Cardiac muscle cell (in vitro differentiated cells and primary cell): ENCODE measurements at places on chromosomes 4 and X.

GRCh38 chr4:147543034-147543433 is 62.1 kb downstream of the EDNRA start:
- no peak for DNase-seq

GRCh38 chr4:46820154-46820553 is 88.9 kb downstream of the COX7B2 start:
- no peak for DNase-seq

DNA sequence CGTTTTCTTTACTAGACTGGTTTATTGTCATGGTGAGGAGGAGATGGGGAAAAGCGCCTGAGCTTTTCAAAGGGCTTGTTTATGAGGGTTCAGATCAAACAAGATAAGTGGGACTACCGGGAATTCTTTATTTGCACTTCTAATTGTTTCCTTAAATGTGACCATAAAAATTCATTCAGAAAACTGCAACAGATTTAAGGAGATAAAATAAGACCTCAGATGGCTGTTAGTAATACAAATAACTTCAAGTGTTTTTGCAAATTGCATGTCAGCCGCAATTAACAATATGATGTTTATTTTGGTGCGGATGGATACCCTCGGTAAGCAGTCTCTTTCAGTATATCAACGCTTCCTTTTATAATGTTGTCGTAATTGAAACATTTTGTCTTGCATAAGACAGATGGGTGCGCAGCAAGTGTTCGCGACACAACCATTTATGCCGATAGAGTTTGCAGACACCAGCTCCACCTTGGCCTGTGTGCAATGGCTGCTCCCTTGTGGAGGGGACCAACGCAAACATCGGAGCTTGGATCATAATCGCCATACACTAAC is 151.0 kb downstream of the C4orf33 start:
- DNase-seq: no peak

DNA sequence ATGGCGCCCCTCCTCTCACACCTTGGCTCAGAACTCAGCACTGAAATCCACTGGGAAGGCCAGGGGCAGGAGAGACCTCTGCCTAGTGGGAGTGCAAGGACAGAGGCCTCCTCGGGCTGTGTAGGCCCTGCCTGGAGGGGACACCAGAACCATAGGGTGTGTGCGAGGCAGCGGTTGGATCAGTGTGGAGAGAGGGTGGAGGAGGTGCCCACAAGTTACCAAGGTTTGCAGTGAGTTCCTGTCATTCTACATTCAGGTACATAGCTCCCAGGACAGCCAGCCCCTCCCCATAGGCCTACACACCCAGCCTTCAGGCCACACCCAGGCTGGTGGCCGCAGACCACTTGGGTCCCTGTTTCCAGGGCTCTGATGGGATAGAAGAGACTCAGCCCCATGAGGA is 19.2 kb upstream of the SPON2 start:
- no peak for DNase-seq

DNA sequence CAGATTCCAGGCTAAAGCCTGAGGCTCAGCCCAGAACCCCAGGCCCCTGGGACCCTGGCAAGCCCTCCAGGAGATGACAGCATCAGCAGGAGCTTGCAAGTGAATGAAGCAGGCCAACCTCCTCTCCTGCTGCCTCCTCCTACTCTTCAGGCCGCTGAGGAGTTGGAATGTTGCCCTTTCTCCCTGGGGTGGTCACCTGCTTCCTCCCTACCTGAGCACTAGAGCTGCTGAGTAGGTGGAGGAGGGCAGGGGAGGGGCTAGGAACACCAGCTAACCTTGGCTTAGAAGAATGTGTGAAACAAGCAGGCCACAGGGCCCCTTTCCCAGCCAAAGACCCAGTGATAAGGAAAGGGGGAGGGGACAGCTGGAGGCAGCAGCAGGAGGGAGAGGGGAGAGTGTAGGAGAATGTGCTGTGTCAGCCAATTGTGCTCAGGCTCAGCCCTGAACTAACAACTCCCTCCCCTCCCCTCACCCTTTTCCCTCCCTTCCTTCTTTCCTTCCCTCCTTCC is 58.0 kb downstream of the PJA1 start:
- peak; percentile 74 for DNase-seq

- DNase-seq: peak; percentile 93
Measured at GRCh38 chrX:49922291-49923241, at the start of gene CLCN5. TSS of gene CLCN5 (plus strand) at chrX:49922596. CDS start at chrX:49925299, 2,703 bp downstream.

- no peak for DNase-seq
Measured at GRCh38 chr4:95379633-95380032, 169.1 kb downstream of the UNC5C start.

GRCh38 chr4:148071009-148071408 is 339.1 kb downstream of the ARHGAP10 start:
- no peak for DNase-seq

DNA sequence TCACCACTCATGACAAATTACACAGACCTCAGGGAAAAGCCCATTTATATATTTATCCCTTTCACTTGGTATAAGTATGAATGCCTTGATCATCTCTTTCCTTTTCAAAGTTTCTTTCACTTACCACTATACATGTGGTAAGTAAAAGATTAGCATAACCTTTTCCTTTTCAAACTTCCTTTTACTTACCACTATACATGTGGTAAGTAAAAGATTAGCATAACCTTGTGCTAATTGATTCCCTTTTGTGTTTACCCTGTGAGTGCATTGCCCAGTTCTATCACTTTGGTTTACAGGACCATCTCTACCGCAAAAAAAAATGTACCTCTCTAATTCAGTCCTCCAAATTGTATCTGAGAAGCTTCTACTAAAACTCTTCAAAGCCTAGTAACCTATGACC is 32.7 kb upstream of the TCEANC start:
- DNase-seq: no peak

- DNase-seq: no peak
Measured at GRCh38 chr4:150896497-150896896, 118.6 kb downstream of the LRBA start.

DNA sequence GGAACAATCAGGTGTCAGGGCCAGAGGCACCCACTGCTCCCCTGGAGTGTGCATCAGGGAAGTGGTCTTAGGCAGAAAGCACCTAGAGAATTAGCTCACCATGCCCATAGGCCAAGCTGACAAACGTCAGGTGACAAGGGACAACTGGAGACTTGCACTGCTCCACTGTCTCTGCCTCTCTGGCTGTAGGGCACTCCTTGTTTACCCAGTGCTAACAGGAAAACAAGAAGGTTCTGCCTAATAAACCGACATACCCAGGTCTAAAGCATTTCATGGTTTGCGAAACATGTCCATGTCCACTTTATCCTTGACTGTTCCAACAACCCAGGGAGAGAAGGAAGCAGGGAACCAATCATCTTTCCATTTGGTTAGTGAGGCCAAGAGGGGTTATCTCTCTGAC is 92.5 kb upstream of the MAMLD1 start:
- no peak for DNase-seq

DNA sequence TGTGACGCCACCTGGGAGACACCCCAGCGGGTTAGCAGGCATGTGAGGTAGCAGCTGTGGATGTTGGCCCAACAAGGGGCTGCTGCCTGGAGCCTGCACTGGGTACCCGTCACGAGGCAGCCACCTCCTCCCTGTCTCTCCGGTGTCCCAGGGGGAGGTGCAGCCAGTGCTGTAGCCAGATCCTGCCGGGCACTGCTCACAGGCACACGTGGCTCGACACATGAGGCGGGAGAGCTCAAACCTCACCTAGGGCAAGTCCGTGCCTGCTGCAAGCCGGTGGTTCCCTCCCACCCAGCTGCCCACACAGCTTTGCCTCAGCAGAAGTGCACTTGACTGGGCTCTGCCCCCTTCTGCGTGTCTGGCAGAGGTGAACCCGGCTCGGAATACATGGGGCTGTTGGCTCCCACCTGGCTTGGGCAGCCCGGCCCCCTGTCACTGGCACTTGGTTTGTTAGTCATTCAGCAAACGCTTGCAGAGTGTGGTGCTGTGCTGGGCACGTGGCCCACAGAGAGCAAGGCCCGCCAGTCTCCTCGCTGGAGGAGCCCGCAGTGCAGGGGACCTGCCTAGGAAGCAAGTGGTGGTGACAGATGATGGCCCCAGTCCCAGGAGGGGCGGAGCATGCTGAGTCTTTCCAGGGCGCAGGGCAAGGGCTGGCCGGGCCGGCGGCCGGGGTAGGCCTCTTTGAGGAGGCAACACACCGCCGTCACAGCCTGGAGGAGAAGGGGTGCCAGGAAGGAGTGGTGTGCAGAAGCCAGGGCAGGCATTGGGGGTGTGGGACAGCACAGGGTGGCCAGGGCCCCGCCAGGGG is 10.1 kb upstream of the SH3TC1 start:
- DNase-seq: peak; percentile 71

DNA sequence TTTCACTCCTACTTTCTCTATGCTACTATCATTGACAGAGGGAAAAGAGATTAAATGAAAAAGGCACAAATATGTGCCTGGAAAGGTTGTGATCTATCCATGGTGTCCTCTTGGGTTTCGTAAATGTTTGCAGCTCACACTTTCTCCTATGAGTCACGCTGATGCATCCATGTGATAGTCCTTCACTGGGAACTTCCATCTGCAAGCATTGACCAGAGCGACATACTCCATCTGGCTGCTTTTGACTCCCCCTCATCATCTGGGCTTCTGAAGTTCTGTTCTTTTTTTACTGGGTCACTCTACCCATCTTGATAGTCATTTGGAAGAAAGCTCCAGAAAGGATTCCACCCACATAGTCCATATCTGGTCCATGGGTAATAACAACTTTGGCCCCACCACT is 84.7 kb upstream of the NDST3 start:
- no peak for DNase-seq

- no peak for DNase-seq
Measured at GRCh38 chr4:126991965-126992364, 640.8 kb upstream of the INTU start.

GRCh38 chr4:6463311-6464289 is 8.8 kb downstream of the PPP2R2C start:
- DNase-seq: no peak

GRCh38 chrX:8418301-8418700 is 46.3 kb upstream of the VCX3B start:
- DNase-seq: no peak

DNA sequence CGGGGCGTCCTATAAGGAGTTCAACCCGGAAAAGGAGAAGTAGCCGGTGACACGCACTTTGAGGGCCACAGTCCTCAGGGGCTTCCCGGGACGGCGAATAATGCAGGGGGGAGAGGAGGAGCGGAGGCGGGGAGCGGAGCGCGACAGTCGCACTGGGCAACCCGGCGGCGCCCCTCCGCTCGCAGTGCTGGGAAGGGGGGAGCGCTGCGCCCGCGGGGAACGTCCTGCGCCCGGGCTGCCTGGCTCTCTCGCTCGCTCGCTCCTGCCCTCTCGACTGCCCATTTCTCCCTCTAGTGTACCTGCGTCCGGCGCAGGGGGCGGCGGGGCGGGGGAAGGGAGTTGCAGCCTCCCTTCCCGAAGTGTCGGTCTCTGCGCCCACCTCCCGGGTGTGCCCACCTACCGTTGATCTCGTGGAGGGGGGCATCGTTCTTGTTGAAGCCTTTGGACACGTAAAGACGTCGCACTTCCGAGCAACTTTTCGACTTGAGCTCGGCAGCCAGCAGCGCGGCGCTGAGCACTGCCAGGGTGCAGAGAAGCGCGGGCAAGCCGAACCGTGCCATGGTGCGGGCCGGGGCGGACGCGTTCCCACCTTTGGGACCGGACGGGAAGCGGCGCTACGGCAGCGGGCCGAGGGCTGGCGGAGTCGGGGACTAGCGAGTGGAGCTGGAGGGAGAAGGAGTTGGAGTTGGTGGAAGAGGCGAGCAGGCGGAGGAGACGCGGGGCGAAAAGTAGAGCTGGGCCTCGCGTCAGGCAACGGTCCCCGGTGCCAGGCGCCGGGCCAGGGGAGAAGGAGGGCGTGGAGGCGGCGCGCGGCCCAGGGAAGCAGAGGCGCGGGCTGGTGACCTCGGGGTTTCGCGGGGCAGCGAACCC is 648 bp downstream of the GPC4 start:
- peak; percentile 70 for DNase-seq

DNA sequence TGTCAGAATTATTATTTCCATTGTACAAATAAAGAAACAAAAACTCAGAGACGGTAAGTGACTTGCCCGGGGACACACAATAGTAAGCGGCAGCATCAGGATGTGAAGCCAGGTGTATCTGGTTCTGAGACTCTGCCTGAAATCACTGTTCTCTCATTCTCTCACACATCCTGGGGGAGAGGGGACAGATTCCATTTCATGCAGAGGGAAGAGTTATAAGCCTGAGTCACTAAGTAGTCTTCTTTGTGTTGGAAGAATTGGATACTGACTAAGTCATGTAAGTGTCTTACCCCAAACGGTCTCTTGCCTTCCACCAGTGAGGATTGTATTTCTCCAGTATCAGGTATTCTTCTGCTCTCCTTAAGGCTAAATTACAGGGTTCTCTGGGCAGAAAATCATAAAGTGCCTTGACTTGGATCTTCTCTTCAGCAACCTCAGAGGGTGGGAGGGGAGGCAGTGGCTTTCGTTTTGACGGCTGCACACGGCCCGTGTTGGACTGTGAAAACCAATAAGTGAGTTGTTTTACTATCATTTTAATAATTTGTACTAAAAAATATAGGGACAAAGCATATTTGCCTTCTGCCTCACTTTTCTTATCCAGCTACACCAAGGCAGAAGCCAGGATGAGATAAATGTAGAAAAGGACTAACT is 21.9 kb downstream of the TXK start:
- no peak for DNase-seq

DNA sequence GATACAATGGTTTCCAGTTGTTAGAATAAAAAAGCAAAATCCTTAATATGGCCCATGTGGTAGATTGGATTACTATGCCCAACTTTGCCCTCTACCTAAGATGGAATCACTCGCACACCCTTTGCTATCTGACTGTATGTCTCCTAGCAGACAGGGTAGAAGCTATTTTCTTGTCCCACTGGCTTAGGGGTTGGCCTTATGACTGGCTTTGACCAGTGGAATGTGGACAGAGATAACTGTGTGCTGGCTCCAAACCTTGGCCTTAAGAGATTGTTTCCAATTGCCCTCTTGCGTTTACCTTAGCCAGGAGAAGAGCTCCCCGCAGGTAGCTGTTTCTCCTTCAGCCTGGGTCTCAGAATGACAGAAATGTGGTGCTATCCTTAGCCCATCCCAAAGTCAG is 355.9 kb downstream of the BCOR start:
- no peak for DNase-seq

DNA sequence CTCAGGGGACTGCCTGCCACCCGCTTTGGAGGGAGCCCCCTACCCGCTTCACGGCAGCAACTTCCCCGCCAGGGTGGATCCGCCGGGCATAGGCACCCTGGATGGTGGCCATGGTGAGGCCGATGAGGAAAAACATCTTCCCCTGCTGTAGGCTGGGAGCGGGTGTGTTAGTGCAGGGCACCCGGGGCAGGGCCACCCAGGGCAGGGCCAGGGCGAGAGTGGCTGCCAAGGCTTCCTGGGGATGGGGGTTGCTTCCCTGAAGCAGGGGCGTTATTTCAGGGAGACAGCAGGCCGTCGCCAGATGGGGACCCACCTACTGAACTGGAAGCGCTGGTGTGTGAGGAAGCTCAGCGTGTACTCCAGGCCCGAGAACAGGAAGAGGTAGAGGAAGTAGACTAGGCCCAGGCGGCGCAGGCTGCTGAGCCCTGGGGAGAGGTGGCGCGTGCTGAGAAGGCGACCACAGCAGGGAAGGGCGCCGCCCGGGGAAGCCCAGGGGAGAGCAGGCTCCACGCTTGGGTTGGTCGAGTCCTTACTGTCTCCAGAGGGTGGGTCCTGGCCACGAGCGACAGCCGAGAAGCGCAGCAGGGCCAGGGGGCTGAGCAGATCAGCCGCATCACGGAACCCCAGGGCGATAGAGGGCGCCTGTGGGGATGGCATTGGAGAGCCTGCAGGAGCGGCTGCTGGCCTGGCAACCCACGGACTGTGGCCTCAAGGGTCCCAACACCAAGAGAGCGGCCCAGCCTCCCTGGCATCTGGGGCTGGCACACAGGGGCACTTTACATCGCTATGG is 31.5 kb downstream of the NOP14 start:
- DNase-seq: no peak

GRCh38 chr4:153781717-153782416 is 7.0 kb downstream of the SFRP2 start:
- DNase-seq: no peak
